ENCODE measurements at places on chromosomes 5 and 9. TPM values are rescaled to one million over a fixed set of nuclear protein-coding genes. Genes with fewer than 3 reads are reported as not detected.

- no peak for DNase-seq
These were observed 295.3 kb upstream of the TNC start for GRCh38 chr9:115413304-115413703.

DNA sequence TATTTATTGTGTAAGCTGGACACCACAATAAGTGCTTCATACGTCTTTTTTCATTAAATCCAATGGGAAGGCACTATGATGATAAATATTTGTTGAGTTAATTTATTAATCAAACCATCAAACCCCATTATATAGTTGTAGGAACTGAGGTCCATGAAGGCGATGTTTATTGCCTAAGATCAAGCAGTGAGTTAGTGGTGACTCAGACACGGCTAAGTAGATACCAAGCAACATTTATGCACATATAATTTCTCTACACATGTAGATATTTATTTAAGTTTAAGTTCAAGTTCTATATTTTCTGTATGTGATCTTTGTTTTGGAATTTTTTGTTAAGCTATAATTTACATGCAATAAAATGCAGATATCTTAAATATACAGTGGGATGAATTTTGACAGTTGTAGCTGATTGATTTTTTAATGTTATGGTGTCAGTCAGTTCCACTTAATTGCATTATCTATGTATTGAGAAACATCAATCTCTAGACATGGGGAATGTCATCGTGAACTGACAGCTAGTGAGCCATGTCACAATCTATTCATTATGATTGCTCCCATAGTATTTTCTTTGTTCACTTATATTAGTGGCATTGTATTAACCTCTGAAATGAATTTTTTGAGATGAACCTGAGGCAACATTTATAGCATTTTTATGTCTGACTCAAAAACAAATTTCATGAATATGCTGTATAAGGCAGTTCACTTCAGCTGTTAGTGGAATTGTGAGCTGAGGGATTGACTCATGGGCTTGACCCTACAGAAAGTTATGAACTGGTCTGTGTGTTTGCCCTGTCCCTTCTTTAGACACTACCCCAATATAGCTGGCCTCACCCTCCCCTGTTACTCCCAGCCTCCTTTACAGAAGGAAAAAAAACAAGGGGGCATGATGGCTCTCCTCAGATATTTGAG is 11.9 kb upstream of the GARNL3 start:
- no peak for DNase-seq

DNA sequence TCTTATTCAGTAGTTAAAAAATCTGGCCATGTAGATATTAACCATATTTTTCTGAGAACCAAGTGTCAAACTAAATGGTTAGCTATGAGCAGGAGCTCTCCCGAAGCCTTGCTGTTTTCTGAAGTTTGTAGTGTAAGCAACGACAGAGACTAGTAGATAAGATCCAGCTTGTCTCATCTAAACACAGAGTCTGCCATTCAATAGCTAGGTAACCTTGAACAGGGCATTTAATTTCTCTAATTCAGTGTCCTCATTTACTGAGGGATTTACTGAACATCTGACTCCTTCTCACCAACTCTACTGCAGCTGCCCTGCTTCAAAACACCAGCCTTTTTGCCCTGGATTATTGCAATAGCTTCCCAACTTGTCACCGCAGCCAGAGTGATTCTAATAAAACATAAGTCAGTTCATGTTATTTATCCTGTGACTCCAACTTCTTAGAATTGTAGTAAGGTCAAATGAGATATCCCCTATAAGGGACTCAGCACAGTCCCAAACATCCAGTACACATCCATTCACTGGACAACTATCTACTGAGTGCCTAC is 337.0 kb downstream of the PLK2 start:
- DNase-seq = no peak

GRCh38 chr5:160382346-160382745 is 11.9 kb upstream of the C1QTNF2 start:
- no peak for DNase-seq

DNA sequence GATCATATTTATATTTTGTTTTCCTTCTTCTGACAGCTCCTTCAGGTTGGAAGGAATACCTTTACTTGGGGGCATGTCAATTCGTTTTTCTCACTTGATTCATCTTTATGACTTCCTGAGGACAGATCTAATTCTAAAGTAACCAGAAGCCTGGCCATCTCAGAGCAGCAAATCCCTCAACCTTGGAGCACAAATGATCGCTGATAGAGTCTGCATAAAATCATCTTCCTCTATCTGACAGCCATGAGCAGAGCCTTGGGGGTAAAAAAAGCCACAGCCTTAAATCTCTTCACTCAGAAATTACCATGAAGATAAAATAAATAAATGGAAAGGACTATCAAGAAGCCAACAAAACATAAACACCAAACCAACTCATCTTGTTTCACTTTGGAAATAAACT is 325.8 kb downstream of the PRR16 start:
- DNase-seq = no peak

DNA sequence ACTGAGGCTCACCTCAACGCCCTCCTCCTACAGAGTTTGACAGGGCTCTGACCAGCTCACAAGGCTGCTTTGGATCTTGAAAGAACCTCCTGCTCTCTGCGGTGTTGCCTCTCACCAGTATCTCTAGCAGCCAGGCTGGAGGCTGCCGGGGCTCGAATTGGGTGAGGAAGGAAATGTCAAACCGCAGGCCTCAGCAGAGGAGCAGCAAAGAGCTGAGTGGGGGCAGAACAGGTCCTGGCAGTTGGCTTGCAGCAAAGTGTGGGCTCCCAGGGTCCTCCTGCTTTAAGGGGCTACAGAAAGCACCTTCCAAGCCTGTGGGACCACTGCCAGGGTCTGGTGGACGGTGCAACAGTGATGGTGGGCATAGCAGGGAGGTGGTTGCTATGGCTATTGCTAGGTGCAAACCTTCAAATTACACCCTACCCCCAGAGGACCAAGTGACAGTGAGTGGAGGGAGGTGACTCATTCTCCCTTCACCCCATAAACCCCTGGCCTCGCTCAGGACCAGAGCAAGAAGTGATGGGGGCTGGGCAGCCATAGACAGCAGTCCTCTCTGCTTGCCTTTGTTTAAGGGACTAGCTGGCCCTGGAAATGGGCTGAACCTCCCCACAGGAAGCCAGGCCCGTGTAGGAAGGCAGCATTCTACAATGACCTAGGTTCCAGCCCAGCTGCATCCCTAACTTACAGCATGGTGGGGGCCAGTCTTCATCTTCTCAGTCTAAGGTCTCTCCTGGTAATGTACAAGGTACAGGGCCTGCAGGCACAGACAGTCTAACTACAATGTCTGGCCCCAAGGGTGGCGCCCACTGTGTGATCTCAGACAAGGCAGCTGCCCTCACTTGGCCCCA is 18.7 kb downstream of the LCP2 start:
- DNase-seq = no peak

- DNase-seq = no peak
These were observed 14.3 kb upstream of the ASPN start for GRCh38 chr9:92496396-92497176.

- peak; percentile 10 for DNase-seq
These were observed 666 bp upstream of the TLR4 start for GRCh38 chr9:117703537-117703936.

QSOX2 gene
- total RNA-seq = 17.3 TPM

- no peak for DNase-seq
These were observed 46.6 kb downstream of the CACNA1B start for GRCh38 chr9:137924169-137924568.

DNA sequence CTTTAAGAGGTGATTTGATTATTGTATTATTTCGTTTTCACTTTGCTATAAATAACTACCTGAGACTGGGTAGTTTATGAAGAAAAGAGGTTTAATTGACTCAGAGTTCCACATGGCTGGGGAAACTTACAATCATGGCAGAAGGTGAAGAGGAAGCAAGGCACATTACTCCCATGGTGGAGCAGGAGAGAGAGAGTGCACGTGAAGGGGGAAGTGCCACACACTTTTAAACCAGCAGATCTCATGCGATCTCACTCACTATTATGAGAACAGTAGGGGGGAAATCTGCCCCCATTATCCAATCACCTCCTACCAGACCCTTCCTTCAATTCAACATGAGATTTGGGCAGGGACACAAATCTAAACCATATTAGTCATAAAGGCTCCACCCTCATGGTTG is 36.1 kb upstream of the NDFIP1 start:
- DNase-seq = no peak

DNA sequence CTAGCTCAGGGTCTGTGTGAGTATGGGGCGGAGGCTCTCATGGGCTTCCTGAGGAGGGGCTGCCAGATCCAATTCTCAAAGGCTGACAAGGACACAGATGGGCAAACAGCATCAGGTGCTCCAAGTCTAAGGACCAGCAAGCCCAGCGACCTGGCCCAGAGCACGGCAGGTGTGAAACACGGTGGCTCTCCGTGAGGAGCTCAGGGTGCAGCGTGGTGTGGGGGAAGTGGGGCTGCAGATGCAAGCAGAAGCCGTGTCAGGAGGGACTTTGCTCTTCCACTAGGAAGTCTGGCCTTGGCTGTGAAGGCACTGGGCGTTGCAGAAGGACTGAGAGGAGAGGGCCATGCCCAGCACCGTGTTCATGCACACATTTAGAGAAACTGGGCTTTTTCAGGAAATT is 420.0 kb downstream of the GADD45G start:
- no peak for DNase-seq

SOHLH1 gene
- total RNA-seq = not detected

GRCh38 chr5:157860898-157861890 is 2.2 kb upstream of the CLINT1 start:
- DNase-seq = no peak

ROR2 gene
- 2.9 TPM for total RNA-seq

- DNase-seq = no peak
These were observed 763 bp upstream of the IRX2 start for GRCh38 chr5:2752059-2752820.

- no peak for DNase-seq
These were observed 223.3 kb upstream of the IRX1 start for GRCh38 chr5:3372289-3372688.

- DNase-seq = no peak
These were observed 405.7 kb upstream of the EDIL3 start for GRCh38 chr5:84790406-84790805.

DNA sequence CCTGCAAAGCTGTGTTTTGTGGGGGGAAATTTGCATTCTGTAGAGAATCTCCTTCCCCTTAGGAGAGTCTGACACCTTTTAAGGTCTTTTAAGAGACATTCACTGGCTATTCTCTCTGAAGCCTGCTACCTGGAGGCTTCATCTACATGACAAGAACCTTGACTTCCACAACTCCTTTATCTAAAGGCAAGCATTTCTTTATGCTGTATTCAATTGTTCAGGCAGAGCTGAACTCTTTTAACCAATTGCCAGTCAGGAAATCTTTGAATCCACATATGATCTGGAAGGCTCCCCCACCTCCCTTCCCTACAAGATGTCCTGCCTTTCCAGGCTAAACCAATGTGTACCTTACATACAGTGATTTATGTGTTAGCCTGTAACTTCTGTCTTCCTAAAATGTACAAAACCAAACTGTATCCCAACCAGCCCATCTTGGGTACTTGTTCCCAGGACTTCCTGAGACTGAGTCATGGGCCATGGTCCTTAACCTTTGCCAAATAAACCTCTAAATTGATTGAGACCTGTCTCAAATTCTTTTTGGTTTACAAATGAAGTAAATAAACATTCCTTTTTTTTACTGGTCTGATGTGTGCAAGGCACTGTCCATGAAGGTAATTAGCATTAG is 9.9 kb downstream of the C9orf85 start:
- no peak for DNase-seq

GRCh38 chr9:126423916-126424185 is 97.2 kb downstream of the MVB12B start:
- DNase-seq = no peak

DNA sequence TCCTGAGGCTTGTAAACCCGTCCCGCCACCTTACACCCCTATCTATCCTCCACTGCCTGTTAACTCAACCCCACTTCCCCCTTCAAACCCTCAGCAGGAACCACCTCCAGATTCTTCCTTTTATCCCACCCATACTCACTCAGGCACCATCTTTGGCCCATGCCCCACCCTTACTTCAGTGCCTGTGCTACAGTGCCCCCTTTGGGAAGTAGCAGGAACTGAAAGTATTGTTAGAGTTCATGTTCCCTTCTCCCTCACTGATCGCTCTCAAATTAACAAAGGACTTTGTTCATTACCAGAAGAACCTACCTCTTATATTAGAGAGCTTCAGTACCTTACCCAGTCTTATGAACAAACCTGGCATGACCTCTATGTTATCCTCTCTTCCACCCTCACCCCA is 92.2 kb upstream of the MOCS2 start:
- no peak for DNase-seq

ROPN1L gene
- total RNA-seq = 0.21 TPM

DNA sequence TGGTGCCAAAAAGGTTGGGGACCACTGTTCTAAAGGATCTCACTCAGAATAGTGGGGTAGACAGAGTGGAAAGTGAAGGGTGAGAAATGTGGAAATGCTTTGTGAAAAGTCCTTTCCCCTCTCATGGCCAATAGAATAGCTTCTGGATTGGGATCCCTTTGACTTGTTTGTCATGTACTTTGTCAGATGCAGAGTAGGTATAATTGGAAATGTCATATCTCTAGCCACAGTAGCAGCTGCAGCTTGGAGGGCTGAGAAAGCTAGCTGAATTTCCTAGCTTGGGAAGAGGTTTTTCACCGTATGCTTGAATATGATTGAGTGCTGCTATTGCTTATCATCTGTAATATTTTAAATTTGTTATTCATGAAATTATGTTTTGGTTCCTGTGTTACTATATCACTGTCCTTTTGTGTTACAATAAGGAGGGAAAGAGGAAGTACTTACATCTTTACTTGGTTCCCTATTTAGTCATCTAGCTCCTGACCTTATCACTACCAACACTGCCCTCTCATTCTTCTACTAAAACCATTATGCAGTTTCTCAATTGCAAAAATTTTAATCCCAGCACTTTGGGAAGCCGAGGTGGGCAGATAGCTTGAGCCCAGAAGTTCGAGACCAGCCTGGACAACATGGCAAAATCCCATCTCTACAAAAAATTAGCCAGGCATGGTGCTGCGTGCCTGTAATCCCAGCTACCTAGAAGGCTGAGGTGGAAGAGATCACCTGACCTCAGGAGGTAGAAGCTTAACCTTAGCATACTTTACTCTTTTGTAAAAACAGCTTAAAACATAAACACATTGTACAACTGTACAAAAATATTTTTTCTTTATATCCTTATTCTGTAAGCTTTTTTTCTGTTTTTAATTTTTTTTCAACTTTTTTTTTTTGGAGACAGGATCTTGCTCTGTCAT is 12.4 kb downstream of the SLC30A5 start:
- DNase-seq = no peak

CORO2A gene
- 7.8 TPM for total RNA-seq

- DNase-seq = no peak
These were observed 9.4 kb upstream of the LMX1B start for GRCh38 chr9:126604059-126605055.

ANKRD18B gene
- total RNA-seq = 3.8 TPM

- no peak for DNase-seq
These were observed 1885.7 kb upstream of the NUDT12 start for GRCh38 chr5:105448271-105448670.

GRCh38 chr5:81579262-81579924 is 171.5 kb downstream of the SSBP2 start:
- DNase-seq = no peak

GRCh38 chr5:151584057-151584937 is 6.8 kb downstream of the FAT2 start:
- no peak for DNase-seq
